Stimulated activated CD4-positive, alpha-beta T cell treated with anti-CD3 and anti-CD28 coated beads, Interleukin-12 subunit alpha, Interleukin-12 subunit beta, amount 100 ng/mL, for 24 hours (primary cell): ENCODE measurements at places on chromosomes 5 and 9.
A peak's percentile ranks its signal among the peaks of the same experiment; 100 is the strongest.

DNA sequence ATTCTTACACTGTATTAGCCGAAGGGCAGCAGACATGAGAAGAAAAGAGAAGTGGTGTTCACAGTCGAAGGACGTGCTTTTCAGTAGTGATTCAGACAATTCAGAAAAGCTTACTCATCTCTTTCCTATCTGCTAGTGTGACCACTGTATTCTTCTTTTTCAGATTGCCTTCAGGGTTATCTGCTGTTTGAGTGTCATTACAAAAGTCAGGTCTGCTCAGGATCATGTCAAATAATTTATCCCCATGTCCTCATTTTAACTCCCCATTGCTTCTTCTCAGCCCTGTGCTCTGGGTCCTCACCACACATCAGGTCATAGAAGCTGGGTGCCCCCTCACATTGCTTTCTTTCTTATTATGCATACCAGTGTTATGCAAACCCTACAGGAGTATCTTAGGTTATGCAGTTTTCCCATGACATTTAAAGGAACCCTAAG is 394.0 kb downstream of the CETN3 start:
- DNase-seq = no peak

DNA sequence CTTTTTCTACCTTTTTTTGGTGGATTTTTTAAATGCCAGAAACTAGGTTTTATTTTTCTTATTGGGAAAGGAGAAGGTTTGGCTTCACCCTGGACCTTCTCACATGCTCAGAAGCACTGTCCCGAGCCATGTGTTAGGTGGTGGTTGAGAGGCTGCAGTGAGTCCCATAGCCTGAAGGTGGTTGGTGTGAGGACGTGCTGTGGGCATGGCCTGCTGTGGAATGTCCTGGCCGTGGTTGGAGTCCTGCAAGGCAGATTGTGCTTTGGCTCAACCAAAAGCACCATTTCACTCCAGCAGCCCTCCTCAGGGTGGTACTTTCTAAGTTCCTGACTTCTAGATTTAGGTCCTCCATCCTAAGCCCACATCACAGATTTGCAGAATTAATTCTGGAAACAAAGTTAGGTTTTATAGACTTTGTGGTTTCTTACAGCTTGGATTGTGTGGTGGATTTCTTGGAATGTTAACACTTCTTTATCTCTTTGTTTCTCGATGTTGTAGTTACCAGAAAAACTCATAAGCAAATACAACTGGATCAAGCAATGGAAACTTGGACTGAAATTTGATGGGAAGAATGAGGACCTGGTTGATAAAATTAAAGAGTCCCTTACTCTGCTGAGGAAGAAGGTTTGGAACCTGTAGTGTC is 22.6 kb downstream of the OTULIN start:
- DNase-seq = no peak

DNA sequence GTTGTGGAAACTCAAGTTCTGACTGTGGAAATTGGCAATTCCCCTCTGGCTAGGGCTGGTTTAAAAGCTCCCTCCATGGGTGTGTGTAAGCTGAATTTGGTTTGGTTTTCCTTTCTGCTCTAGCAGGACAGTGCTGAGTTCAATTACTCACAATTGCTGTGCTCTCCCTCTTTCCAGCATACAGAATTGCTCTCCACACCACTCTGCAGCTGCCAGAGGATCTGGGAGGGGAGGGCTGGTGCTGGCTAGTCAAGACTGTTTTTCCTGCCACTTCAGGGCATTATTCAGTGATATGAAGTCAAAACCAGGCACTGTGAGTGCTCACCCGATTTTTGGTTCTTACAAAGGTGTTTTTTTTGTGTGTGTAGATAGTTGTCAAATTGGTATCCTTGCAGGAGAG is 336.9 kb upstream of the SLC24A2 start:
- DNase-seq = no peak

GRCh38 chr9:22863106-22863505 is 416.5 kb downstream of the DMRTA1 start:
- no peak for DNase-seq

DNA sequence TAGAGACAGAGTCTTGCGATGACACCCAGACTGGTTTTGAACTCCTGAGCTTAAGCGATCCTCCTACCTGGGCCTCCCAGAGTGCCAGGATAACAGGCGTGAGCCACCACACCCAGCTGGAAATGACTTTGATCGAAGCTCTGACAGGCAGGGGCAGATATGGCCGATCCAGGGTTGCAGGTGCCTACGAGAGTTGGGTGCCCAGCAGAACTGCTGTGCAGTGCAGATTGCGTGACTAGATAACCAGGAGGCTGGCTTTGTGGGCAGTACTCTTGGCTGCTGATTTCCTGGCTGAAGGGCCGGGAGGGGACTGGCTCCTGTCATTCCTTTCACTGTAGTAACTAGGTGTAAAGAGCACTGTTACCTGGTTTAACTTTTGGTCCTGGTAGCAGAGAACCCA is 11.8 kb downstream of the TBC1D13 start:
- DNase-seq = no peak

DNA sequence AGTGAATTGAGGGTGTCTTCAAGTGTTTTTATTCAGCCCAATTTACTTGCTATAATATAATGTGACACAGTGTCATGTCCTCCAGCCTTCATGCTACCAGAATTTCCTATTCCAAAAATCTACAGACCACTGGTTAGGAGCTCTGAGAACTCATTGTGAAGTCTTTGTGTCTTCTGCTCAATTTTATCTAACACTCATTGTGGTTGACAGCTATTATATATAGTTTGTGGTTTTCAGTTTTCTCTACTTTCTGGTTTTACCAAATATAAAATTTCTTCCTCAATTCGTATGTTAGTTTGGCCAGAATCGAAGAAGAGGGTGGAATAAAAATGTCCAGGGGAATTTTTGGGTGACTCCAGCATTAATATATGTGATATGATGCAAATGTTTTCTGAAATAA is 509.3 kb upstream of the NUDT12 start:
- no peak for DNase-seq

DNA sequence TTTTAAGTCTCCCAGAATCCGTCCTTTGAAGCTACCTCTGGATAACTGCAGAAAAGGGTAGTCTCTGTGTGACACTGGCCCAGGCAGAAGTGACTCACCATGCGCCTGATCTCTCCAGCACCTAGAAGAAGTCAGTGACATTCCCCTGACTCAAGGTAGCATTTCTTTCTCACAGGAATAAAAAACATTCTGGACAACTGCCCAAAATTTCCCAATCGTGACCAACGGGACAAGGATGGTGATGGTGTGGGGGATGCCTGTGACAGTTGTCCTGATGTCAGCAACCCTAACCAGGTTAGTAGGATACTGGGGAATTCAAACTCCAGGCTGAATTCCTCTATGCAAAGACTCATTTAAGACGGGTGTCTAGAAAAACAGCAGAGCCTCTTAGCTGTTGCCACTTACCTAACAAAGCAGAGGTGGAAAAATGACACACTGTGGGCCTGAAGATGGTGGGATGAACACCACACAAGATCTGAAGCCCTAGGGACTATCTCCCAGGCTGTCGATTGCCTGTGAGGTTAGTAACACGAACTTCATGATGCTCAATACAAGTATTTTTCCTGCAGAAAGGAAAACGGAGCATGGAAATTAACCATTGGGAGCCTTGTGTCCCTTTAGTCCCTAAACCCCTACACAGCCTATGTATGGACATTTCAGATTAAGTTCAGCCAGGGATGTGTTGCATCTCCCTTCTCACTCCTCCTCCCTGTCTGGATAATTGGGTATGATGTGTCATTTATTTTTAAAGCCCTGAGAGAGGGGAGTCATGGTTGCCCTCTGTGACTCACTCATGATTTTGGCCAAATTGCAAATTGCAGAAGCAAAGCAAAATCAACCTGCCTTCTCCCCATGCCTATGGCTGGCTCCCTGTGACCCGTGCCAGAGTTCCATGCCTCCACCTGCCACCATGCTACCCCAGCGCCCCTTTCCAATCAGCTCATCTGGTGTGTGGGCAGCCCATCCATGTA is 37.2 kb downstream of the THBS4 start:
- no peak for DNase-seq

GRCh38 chr5:147559749-147560148 is 49.9 kb upstream of the DPYSL3 start:
- DNase-seq = no peak

DNA sequence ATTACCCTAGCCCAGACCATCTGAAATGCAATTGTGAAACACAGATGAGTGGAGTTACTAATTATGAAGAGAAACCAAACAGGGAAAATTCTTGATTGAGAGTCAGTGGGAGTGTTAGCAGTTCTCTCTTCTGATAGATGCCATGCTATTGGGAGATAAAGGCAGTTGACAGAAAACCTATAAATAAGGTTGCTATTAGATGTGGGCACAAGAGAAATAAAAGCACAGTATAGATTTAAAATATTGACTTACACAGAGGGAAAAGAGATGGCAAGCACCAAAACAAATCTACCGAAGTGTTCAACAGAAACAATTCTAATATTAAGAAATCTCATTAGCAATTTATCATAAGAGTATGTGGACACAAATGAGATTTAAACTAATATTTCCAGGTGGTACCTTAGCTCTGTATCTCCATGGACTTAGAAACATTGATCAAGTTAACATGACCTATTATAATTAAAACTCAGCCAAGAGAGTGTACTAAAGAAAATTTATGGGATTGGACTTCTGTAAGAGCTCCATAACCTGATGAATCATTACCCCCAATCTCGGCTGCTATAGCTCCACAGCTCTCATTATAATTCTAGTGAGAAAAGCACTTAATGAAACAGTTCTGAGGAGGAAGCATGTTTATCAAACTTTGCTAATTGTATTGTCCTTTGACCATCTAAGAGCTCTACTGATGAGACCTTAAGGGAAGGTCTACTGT is 665.0 kb upstream of the RIOK2 start:
- DNase-seq = no peak

DNA sequence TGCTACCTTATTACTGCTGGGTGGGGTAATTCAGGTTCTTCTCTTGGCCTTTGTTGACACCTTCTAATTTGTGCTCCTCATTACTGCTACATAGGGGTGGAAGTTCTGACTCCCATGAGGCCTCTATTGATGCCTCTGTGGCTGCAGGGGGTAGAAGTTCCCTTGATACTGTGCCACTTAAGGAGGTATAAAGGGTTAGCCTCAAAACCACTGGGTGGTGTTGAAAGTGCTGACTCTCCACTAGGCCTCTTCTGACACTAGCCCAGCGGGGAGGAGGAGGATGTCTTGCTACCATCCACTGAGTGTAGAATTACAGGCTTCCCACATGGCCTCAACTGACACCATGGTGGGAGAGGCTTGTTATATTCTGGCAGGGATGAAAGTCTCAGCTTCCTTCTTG is 36.7 kb upstream of the CCDC112 start:
- no peak for DNase-seq

GRCh38 chr9:32278991-32279390 is 105.5 kb upstream of the ACO1 start:
- DNase-seq = no peak

DNA sequence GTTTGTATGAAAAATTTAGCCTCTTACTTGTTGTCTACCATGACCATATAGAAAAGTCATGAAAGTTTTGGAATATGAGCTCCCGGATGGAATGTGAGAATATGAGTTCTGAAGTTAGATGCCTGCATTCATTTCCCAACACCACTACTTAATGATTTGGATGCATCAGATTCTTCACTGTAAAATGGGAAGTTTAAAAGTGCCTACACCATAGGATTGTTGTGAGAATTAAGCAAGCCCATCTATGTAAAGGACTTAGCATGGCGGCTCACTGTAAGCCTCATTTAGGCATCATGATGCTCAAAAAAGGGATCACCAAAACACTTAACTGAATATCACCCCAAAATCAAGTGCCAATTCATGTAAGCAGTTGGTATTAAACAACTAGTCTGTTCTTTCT is 177.3 kb downstream of the RAB3C start:
- DNase-seq = no peak

DNA sequence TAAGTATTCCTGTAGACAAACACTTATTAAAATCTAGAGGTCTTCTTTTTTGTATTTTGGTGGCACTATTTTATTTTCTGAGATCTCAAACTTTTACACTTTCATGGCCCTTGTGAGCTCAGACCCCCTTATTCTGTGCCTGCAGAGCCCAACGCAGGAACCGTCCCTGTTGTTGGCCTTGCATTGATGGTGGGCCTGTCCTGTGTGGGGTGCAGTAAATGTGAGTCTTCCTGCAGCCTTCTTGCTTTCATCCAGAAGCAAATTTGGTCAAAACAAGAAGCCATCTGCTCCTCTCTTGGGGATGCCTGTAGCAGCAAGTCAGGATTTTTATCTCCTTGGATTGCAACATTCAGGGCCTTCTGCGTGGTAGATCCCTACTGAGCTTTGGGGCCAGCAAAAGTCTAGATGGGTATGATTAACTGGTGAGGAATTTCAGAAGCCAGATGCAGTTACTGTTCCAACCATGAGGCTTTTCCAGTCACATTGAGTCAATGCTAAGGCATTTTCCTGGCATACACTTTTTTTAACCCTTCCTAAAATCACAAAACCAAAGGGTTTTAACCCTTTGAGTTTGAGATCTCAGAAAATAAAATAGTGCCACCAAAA is 31.7 kb downstream of the BASP1 start:
- no peak for DNase-seq

DNA sequence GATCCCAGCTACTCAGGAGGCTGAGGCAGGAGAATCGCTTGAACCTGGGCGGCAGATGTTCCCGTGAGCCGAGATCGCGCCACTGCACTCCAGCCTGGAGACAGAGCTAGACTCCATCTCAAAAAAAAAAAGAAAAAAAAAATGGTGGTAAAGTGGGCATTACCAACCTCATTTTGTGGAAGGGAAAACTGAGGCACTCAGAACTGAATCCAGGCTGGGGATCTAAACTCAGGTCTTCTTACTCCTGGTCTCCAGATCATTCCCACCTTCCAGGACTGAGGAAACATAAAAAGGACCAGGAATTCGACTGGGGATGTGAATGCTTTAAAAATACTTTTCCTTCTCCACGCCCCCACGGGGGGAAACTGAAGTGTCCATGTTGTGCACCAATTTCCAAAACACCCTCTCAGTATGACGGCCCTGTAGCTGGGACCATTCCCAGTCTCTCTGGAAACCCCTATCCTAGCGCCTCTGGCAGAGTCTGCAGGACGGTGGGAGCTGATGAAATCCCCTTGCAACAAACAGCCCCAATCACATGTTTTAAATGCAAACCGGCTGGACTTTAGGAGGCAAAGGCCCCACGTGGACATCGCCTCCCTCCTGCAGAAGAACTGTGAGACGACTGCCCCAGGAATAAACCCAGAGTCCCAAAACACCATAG is 8.9 kb upstream of the AKNA start:
- no peak for DNase-seq

- no peak for DNase-seq
Observed at GRCh38 chr5:126948011-126948355, 82.4 kb downstream of the MARCHF3 start.

- DNase-seq = peak; percentile 15
Observed at GRCh38 chr5:176901260-176902101, 2.3 kb upstream of the HK3 start.
